ENCODE measurements at places on chromosomes 7 and 10.

DNA sequence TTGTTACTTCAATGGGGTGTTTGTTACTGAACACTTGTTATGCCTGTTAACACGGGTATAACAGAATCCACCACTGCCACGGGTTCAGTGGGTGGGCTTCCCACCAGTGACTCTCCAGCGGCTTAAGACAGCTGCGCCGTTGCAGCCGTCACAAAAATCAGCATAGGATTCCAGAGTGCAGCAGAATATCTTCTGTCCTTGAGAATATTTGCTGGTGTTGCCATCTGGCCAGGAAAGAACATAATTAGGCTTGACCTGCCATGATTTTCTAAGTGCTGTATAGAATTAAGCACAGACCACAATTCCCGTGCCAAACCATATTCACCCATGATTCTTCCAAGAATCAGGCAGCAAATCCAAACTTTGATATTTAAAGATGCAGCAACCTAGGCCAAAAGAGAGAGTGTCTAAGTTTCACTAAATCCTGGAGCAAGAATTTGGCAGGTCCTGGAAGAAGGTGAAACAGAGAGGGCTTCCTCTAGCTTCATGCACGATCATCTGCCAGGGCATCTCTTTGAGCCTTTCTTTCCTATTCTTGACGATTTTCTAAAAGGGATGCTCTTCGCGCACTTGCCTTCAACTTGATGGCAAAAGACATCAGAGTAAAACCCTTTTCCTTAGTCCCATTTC, 95.0 kb downstream of the FRMD4A start:
- DNase-seq: no peak

DNA sequence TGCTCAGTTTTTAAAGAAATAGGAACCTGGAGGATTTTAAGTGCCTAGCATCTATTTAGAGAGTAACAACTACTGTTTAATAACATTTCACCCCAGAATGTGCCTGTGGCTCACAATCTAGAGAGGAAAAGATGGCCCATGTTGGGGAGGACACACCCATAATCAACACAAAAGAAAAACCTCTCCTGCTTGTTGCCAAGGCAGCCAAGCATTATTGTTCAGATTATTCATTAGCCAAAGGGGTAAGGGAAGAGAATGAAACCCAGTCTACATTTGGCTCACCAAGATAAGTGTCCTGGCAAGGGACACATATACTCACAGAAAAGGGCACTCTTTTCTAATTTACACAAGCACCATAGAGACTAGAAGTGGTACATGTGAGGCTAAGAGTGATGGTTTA, 17.7 kb upstream of the IFIT1B start:
- no peak for DNase-seq

- no peak for DNase-seq
Observed at GRCh38 chr7:76408121-76408560, 1.4 kb downstream of the SSC4D start.

DNA sequence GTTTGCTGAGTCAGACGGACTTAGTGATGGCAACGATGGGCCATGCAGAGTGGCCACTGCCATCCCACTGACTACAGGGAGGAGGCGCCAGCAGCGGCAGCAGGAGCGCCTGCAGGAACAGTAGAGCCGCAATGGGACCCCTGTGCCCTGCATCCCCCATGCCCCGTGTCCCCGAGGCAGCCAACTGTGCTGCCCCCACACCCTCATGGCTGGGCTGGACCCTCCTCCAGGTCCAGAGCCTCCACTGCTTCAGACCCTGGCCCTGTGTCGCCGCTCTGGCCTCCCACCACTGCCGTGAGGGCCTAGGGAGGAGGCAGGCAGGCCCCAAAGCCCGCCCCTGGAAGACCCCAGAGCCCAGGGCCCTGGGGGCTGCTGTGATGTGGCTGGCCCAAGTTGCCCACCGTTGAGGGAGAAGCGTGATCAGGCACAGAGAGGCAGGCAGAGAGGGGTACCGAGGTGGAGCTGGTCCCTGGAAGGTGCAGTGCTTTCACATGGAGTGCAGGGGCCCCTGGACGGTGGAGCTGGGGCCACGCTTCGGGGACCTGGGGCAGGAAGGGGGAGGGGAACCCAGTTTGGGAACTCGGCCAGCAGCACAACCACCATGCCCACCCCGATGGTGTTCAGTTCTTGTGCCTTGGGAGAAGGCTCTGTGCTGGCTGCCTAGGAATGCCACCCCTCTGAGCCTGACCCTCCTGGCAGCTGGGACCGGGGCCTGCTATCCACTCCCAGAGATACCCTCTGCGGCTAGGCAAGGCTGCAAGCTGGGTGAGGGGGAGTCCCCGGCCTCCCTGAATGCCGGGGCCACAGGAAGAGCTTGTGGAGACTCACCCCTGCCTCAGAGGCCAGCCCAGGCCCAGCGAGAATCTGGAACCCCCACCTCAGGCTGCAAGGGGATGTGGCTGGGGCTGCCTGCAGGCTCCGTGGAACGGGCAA, 32.6 kb downstream of the DKK1 start:
- no peak for DNase-seq

DNA sequence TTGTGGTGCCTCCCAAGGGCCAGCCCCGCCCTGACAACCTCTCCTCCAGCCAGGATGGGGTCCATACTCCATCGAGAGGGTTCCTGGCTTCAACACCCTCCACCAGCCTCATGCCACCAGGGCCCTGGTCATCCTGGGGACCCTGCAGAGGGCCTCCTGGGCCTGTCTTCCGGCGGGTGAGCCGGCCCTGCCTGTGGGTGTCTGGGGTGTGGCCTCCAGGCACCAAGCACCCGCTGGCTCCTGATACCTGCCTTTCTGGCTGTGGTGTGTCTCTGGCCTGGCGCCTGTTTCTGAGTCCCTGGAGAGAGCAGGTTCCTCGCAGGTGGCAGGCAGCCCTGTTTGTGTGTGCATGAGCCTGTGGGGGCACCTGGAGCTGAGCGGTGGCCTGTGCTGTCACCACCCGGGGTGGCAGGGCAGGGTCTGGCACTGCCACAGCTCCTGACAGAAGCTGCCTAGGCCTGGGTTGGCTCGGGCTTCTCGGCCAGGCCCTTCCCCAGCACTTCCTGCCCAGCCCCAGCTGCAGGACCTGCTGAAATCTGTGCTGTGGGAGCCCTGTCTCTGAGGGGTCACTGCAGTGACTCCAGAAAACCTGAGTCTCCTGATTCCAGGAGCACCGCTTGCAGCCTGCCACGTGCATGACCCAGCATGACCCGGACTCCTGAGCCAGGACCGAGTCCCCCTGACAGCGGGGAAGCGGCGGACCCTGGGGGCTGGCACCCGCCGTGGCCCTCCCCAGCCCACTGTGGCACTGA, 18.4 kb downstream of the ADAM8 start:
- peak; percentile 46 for DNase-seq

- DNase-seq: no peak
Observed at GRCh38 chr7:149670288-149670687, 103.1 kb downstream of the ZNF467 start.

DNA sequence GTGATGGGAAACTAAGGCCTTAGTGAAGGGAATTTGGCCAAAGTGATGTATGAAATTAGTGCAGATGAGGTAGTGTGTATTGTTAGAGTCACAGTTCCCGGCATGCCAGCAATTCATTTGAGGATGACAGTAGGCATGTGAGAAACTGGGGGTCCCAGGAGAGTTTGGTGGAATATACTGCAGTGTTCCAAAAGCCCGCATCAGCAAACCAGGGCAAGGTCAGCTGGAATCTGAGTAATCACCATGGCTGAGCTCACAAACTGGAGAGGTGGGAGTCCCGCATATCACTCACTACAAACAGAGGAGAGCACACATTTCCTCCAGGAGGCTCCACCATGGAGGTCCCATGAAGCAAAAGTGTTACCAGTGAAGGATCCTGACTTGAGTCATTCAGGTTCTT, 740.7 kb downstream of the TNS3 start:
- DNase-seq: no peak

GRCh38 chr7:155143381-155143780, 73.3 kb downstream of the HTR5A start:
- DNase-seq: no peak

DNA sequence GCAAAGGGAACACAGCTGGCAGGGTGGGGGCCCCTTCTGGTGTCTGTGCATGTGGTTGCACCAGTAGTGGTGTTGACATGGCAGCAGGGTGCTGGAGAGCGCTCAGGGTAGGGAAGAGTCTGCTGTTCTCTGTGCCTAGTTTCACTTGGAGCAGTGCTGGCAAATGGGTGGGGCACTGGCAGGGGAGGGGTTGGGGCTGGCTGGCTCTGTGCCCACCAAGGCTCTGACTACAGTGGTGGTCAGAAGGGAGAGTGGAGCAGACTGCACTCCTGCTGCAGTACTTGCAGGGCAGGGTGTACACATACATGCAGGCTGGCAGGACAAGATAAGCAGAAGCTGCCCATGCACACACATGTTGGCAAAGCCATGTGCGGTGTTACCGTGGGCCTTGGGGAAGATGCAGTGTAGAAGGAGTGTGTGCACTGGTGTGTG, 18.2 kb downstream of the FAM25A start:
- DNase-seq: no peak

DNA sequence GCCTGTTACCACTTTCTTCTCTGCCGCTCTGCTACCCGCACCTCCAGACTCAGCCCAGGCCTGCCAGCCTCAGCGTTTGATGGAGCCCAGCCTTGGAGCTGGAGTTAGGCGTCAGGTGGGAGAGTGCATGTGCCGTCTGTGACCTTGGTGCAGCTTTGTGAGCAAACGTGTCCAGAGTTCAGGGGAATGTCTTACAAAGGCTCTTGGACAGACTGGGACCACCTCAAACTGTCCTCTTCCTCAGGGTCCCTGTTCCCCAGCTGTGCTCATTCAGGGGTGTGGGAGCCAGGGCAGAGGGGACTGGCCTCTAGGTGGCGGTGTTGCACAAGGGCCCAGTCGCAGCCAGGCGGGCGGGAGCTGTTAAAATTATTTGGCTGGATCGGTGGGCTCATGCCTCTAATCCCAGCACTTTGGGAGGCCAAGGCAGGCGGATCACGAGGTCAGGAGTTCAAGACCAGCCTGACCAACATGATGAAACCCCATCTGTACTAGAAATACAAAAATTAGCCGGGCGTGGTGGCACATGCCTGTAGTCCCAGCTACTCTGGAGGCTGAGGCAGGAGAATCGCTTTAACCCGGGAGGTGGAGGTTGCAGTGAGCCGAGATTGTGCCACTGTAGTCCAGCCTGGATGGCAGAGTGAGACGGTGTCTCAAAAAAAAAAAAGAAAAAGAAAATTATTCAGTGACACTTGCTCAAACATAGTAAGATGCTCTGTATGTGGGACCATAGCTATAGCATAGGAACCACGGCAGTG, 89.2 kb downstream of the ADCY1 start:
- DNase-seq: no peak

- no peak for DNase-seq
Observed at GRCh38 chr10:58980826-58981415, 195.5 kb upstream of the PHYHIPL start.

GRCh38 chr10:4353964-4354363, 472.0 kb upstream of the AKR1E2 start:
- DNase-seq: no peak

DNA sequence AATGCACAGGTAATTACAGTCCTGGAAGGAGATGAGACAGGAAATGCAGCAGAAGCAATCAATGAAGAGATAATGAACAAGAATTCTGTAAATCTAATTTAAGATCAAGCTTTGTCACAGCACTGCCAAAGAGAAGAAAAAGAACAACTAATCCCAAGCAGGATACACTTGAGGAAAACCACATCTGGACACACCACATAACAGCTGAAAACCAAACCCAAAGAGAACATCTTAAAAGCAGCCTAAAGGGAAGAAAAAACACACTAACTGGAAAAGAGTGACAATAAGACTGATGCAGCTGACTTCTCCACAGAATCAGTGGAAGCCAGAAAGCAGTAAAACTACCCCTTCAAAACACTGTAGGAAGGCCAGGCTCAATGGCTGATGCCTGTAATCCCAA, 10.2 kb downstream of the CYTH3 start:
- no peak for DNase-seq

- no peak for DNase-seq
Observed at GRCh38 chr10:131250454-131251145, 60.9 kb downstream of the TCERG1L start.

DNA sequence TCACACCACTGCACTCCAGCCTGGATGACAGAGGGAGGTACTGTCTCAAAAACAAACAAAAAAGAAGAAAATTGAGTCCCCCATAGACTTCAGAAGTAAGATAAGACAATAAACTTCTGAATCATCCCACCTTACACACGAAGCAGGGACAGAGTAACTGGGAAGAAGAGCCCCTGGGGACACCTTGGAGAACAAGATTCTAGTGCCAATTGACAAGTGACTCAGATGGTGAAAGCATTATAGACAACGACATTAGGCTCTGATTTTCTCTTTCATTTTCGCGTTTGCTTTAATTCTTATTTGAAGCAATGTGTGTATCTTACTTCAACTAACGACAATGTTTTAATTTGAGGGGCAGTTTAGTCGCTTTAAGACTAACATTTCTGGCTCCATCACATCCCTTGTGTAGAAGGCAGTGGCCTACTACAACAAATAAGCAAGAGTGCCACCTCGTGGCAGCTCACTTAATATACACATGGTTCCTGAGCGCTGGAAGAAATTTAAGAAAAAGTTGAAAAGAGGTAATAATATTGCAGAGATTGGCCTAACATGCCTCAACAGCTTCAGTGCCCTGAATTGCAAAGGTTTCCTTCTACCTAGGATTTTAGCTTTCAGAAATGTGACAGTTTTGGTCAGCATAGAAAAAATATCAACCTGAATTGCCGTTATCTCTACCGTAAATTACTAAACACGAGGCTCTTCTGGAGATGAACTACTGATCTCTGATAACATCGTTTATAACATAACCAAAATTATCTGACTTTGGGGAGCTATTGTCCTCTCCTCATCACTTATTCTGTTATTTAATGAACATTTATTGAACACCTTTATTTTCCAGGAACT, 36.7 kb downstream of the ASNS start:
- peak; percentile 4 for DNase-seq

DNA sequence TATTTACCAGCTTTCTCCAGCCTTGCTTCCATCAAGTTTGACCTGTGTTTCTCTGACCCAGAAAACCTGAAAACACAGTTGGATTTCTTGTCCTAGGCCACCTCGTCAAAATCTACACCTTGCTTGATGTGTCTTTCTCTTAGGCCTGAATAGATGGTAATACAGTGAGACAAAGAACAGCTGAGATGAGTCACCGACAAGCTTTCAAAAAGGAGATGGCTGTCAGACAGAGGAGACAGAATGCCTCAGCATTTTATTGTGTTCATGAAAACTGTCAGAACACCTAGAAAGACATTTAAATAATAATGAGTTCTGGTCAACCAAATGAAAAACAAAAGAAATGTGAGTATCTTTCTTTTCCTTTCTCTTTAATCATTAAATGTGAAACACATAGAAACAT, 119.7 kb upstream of the SORCS1 start:
- no peak for DNase-seq

GRCh38 chr7:106357675-106358074, 72.9 kb upstream of the NAMPT start:
- DNase-seq: no peak

DNA sequence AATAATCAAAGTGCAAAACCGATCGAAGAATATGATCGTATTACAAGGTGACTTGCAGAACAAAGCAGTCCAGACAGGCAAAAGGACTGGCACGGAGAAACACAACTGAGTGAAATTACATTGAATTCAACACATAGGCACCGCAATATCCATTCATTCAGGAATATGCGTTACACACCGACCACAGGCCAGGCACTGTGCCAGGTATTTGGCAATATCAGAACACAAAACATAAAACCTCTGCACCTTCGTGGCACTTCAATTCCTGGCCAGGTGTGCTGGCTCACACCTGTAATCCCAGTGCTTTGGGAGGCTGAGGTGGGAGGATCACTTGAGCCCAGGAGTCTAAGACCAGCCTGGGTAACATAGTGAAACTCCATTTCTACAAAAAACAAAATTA, 187.9 kb downstream of the DIP2C start:
- DNase-seq: no peak

- no peak for DNase-seq
Observed at GRCh38 chr10:49078433-49078832, 36.9 kb downstream of the VSTM4 start.
